ENCODE measurements at places on chromosomes 1 and 21.
A peak's percentile ranks its signal among the peaks of the same experiment; 100 is the strongest.

GRCh38 chr1:109504974-109505373, 4.6 kb downstream of the AMIGO1 start:
- DNase-seq, result no peak

DNA sequence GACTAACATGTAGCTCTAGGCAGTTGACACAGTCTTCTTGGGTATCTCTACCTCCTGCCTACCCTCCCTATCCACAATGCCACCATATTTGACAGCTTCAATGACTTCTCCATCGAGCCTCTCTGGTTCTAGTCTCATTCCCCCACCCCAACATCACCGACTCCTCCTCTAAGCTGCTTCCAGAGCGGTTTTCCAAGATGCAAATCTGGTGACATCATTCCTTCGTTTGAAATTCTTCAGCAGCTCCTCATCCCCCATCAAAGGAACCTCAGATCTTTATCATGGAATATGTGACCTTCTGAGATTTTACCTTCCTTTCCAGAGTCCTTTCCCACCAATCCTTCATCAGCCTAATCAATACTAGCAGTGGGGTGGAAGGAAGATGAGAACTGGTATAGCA, 352.4 kb upstream of the RUNX1 start:
- no peak for DNase-seq

GRCh38 chr1:182143154-182143657, 81.7 kb upstream of the ZNF648 start:
- DNase-seq, result peak; percentile 62

DNA sequence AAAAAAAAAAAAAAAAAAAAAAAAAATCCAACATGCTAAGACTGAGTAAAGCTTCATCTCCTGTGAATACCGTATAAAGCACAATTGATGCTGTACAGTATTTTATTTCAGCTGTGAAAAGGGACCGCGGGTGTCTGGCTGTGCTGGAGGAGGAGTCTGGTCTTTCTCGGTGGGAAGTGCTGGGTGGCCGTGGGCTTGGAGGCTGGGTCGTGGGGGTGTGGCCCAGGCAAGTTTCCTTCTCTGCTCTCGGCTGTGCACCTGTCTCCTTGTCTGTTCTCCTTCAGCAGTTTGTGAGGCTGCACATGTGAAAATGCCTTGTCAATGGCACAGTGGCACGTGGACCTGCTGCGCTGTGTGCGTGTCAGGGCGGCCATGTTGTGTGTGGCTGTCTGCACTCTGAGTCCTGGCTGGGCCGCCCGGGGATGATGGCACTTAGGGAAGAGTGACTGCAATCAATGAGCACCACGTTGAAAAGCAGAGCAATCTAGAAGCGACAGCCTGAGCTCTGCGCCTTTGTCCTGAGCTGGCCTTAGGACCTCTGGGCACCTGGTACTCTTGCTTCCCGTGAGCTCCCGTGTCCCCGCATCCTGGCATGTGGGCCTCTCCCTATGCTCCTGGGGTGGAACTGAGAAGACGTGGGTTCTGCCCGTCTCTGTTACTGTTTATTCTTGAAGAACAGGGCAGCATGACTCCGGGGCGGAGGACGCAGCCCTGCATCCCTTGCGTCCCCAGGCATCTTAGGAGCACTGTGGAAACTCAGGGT, 14.5 kb downstream of the AGPAT3 start:
- no peak for DNase-seq

DNA sequence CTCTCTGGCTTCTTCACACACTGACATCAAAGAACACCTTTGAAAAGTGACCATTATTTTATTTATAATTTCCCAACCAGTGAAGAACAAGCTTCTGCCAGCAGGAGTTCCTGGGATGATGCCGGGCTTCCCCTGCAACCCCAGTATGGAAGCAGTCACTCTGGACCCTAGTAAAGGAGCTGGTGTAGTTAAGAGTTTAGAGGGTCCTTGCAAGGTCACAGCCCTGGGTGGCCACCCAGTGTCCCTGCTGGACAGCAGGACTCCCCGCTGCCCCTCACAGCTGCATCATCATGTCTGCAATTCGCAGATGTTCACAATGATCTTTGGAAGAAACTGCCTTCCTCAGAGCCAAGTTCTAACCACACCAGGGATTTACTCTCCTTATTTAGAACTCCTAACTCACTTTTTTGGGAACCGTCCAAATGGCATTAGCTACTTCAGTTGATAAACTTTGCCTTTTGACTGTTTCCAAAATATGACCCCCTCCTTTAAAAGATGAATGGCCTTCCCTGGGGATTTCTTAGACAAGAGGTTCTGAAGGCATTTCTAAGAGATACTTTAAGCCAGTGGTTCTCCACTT, 90.6 kb downstream of the HIVEP3 start:
- no peak for DNase-seq

DNA sequence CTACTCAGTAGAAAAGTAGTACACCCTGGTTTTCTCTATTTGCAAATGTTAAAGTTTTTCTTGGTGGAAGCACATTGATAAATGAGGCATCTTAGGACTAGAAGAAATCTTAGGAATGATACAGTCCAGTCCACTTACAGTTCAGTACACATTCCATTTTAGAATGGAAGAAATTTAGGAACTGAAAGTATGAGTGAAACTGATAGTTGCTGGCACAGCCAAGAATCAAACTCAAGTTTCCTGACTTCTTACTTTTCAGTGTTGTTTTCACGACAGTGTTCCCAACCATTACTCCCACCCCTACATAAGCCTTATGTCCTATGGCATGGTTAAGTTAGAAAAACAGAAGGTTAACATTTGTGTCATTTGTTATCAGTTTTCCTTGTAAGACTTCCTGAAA, 258.5 kb downstream of the BACH1 start:
- no peak for DNase-seq

GRCh38 chr1:64669098-64669675, 75.7 kb upstream of the RAVER2 start:
- DNase-seq, result no peak

DNA sequence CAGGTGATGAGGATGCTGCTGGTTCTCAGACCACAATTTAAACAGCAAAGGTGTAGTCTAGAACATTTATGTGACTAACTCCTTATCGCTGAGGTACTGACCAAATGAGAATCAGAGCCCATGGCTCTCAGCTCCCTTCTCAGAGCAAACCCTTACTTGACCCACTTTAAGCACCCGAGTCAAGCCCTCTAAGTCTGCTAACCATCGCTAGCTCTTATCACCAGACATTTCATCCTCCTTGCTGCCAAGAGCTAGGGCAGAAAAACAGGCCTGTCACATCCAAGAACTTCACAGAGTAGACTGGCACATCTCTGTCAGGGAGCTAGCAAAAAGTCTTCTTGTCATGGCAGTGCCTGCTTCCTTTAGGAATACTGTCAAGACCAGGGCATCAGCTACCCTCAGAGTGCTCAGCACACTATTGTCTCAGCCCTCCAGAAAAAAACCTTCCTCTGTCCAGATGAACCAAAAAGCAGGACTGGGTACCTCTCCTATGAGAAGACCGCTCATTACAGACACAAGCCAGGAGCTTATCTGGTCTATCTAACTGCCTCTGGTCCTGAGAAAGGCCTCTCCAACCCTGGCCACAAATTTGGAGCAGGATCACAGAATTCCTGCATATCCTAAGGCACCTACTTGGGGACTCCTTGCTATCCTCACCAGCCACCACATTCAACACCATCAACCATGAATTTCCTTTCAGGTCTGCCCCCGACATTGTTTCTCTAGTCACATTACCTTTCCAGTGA, 26.2 kb downstream of the ERI3 start:
- no peak for DNase-seq

DNA sequence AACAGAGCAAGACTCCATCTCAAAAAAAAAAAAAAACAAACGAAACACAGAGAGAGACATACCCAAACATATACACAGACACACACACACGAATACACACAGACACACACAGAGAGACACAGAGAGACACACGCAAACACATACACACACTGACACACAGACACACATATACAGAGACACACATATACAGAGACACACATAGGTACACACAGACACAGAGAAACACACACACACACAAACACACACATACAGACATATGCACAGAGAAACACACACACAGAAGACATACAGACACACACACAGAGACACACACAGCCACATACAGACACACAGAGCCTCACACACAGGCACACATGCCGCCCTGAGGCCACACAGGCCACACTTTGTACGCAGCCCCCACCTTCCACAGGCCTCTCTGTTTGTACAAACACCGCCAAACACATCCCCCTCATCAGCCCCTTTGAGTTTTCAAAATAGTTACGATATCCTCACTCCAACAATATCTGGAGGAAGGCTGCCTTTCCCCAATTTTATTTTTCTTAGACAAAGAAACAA, 57.5 kb upstream of the ABCG1 start:
- DNase-seq, result no peak

GRCh38 chr1:59285691-59286090, 11.2 kb upstream of the FGGY start:
- no peak for DNase-seq

GRCh38 chr1:197195100-197195499, 48.6 kb upstream of the ASPM start:
- no peak for DNase-seq

- DNase-seq, result no peak
Observed at GRCh38 chr1:44895919-44896734, 53.1 kb upstream of the PTCH2 start.

GRCh38 chr1:179228783-179229213, 679 bp downstream of the ABL2 start:
- no peak for DNase-seq

GRCh38 chr1:204970937-204971336, 72.1 kb upstream of the CNTN2 start:
- DNase-seq, result no peak

- DNase-seq, result no peak
Observed at GRCh38 chr1:208117409-208117808, 126.8 kb downstream of the PLXNA2 start.

- DNase-seq, result no peak
Observed at GRCh38 chr21:26769613-26770188, 75.5 kb downstream of the ADAMTS1 start.

DNA sequence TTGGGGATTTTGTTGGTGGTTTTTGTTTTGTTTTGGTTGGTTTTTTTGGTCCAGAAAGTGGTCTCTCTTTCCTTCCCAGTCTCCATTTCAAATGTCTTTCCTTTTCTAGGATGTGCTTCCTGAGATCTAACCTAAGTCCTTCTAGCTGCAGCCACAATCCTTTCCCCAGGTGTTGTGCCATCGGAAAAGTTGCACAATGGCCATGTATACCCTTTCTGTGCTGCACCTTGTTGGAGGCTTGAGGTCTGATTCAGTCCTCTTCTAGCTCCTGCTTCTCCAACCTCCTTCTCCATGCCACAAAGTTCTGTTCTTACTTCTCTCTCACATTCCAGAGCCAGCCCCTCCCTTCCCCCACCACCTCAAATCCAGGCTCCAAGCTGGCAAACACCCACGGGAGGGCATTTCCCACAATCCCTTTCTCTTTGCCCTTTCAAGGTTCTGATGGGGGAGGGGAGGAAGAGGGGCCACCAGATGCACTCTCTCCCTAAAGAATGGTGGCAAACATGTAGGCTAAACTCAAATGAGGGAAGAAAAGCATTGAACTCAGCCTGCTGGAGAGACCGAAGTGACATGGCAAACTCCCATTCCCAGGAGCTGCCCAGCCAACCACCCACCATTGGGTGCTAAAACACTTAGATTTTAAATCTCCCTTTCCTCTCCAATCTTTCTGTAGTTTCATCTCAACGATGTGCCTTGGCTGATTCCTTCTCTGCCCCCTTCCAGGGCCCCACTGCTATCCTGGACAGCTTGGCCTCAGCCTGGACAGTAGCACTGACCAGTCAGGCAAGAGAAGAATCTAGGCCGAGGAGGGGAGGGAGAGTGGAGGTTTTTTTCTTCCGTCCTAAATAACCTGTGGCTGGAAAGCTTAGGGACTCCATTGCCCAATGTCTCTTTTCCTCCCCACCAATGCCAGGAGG, 2.9 kb downstream of the KCNJ10 start:
- DNase-seq, result no peak

- peak; percentile 49 for DNase-seq
Observed at GRCh38 chr1:22416555-22417454, 34.8 kb upstream of the ZBTB40 start.

DNA sequence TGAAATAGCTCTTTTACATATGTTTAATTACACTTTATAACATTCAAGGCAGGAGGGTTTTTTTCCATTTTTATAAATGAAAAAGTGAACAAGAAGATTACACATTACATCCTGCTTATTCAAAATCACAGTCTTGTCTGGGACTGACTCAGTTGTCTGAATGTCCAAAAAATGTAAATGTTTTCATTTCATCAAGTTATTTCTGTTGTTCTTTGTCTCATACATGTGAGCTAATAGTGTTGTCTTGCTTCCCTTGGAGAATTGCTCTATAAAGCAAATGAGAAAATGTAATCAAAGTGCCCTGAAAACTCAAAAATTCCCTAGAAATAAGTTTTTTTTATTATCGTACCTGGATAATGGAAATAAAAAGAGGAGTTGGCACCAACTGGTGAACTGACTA, 242.9 kb downstream of the GRIK1 start:
- DNase-seq, result no peak

GRCh38 chr1:26961826-26962225, 1.6 kb upstream of the KDF1 start:
- DNase-seq, result no peak

DNA sequence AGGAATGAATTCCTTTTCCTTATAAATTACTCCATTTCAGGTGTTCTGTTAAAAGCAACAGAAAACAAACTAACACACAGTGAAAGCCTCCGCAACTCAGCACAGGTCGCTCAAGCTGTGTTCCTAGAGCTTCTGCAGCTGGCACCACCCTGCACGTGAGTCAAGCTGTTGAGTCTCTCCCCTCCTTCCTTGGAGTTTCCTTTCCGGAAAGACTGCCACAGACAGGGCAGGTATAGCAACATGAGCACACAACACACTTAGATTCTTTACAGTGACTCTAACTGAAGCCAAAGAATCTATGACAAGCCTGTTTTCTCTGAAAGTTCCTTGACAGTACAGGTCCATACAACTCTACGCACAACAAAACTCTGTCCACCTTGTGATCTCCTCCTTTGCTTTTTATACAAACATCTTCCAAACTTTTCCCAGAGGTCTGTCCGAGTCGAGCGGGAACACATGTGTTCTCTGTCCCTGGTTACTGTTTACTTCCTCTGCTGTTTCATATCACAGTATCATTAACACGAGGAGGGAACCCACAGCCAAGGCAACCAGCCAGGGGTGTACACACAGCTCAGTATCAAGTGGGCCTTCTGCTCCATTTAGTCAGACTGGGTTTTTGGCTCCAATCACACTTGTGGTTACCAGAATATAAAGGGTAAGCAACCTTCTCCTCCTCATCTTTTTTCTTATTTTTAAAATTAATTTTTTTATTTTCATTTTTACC, 38.7 kb upstream of the DESI2 start:
- DNase-seq, result no peak

DNA sequence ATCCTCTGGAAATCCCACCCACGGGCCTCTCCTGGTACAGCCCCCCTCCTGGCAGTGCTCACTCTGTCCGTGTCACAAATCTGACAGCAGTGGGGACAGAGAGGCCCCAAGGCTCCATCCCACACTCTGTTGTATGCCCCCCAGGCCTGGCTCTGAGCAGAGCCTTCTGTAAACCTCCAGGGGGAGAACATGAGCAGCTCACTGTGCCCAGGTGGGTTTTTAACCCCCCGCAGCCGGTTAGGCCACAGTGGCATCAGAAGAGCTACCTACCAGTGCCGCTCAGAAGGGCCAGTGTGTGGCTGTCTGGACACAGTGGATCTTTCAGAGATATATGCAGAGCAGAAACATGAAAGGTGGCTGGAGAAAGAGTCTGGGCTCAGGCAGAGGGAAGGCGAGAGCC, 12.0 kb upstream of the GPR153 start:
- peak; percentile 44 for DNase-seq

GRCh38 chr1:24775348-24775747, 30.1 kb downstream of the CLIC4 start:
- no peak for DNase-seq

All from NCI-H510A (cell line).